Aortic smooth muscle cell (primary cell): ENCODE measurements at places on chromosomes 7 and 10. TPM values are rescaled to one million over a fixed set of nuclear protein-coding genes. Genes with fewer than 3 reads are reported as not detected.

PNLIPRP2 gene
- total RNA-seq = not detected in 2 replicates

HTR5A gene
- not detected in 2 replicates for total RNA-seq

GATA3 gene
- total RNA-seq = 0.06 TPM in 1 of 2 replicates, not detected in the other

SRRM3 gene
- total RNA-seq = under 0.01 TPM in 1 of 2 replicates, not detected in the other

IKZF1 gene
- not detected in 2 replicates for total RNA-seq
